ENCODE measurements at places on chromosomes 1 and 21. TPM values are rescaled to one million over a fixed set of nuclear protein-coding genes. Genes with fewer than 3 reads are reported as not detected.

The FCRL2 gene
- not detected for total RNA-seq

The BLACAT1 gene
- total RNA-seq = 0.08 TPM

The PLEKHA6 gene
- total RNA-seq = 2.3 TPM

The EVA1C gene
- 34.9 TPM for total RNA-seq

- no peak for DNase-seq
These were observed 6.3 kb upstream of the LRRC52 start for GRCh38 chr1:165537356-165538109.

Data from ovary (tissue), 10 donors.